ENCODE measurements at places on chromosomes 7 and 10.

DNA sequence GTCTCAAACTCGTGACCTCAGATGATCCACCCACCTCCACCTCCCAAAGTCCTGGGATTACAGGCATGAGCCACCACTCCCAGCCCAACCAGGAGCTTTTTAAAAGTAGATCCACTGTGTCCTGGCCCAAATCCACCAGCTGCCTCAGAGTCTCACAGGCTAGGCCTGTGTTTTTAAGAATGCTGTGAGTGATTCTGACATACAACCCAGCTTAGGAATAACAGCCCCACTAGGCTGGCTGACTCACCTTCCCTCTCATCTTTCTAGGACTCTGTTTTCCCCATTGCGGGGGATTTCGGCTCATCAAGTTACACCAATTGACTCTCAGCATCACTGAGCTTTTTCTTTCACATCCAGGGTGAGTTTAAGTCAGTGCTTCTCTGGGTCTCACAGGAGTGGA is 207.6 kb downstream of the SKIDA1 start:
- DNase-seq: no peak

DNA sequence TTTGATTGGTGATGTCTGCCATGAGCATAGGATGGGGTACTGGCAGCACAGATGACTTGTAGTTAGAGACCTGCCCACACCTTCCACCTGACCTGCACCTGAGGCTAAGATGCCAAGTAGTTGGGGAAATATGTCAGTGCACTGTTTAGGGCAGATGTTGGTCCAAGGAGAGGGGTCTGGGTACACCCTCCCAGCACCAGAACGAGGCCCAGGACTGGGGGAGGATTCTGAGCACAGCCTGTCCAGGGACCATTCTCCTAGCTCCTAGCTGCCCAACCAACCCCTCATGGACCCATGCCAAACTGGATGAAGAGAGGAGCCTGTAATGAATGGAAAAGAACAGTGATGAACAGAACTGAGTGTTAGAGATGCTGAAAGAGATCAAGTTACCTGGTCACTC is 28.0 kb downstream of the FRMPD2 start:
- DNase-seq: no peak

DNA sequence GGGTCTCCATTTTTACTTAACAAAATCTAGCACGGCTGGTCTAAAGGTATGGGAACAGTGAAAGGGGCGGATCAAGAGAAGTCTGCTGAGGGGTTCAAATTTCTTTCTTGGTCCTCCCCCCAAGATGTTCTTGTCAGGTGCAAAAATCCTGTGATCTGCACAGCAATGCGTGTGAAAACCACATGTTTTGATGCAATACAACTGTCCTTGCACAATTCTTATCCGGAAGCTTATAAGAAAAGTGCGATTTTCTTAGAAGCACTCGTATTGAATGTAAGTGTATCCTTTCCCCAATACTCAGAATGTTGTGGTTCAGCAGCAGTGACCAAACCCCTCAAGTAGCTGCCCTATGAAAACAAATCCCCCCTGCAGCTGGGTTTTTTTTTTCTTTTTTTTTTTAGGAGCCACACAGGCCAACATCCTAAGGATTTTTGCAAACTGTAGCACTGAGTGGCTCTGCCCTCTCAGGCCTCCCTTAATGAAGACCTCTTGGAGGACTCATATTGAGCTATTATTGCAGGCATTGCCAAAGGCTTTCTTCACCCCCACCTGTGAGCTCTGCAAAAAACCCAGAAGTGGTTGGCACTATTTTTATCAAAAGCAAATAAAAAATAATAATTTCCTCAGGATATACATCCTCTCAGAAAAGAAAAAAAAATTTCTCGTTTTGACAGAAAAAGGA is 151.9 kb upstream of the ITGB1 start:
- DNase-seq: peak; percentile 74

DNA sequence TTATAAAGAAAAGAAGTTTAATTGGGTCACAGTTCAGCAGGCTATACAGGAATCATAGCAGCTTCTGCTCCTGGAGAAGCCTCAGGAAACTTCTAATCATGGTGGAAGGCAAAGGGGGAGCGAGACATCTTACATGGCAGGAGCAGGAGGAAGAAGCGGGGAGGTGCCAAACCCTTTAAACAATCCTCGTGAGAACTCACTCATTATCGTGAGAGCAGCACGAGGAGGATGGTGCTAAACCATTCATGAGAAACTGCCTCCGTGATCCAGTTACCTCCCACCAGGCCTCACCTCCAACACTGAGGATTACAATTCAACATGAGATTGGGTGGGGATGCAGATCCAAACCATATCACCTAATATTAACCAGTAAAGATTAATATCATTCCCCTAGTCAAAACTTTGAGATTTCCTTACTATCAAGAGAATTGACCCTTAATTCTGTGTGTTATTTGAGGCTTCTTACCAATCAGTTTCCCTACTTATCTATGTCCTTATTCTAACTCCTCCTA is 1.6 kb upstream of the SMO start:
- no peak for DNase-seq

- DNase-seq: peak; percentile 40
These were observed 506.4 kb upstream of the C7orf33 start for GRCh38 chr7:148084138-148084537.

DNA sequence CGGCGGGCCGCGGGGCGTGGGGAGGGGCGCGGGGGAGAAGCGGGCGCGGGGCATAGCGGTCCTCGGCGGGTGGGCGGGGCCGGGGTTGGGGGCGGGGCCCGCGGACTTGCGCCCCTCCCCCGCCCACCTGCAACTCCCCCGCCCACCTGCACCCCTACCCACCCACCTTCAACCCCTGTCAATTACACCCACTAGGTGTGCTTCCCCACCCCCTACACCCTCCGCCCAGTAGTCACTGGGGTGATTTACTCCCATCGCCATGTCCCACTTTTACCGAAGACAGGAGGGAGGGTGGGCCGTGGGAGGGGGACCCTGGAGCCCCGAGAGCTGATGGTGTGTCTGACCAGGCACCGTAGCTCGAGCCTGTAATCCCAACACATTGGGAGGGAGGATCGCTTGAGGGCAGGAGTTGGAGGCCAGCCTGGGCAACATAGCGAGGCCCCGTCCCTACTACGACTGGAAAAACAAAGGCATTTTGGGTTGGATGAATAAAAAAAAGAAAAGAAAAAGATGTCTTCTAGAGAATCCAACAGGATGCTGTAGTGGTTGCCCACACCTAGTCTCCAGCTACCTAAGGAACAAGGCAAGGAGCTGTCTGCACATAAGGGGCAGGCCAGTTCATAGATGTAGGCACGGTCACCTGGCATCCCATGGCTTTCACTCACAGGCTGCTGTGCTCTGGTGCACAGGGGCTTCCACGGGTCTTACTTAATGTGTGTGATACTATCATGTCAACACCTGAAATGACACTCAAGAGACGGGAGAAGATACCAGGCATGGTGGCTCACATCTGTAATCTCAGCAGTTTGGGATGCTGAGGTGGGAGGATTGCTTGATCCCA is 761 bp downstream of the KCTD7 start:
- DNase-seq: peak; percentile 15

- DNase-seq: no peak
These were observed 127.0 kb downstream of the SEC23IP start for GRCh38 chr10:120019568-120019967.

DNA sequence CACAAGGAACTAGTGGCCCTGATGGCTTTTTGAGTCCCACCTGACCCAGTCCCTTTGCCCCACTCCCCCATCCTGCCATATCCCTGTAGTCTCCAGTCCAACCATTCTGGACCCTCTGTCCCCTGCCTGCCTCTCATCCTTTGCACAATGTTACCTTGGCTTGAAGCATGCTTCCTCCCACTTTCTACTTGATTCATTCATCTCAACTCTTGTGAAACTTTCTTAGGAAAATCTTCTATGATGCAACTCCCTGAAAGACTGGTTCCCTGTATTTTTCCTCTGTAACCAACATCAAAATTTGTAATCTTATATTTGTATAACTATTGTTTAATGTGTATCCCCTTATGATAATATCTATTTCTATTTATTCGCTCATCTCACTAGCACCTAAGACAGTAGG is 151.5 kb downstream of the LRRTM3 start:
- DNase-seq: no peak

- no peak for DNase-seq
These were observed 1080.9 kb downstream of the SORCS1 start for GRCh38 chr10:106083572-106083971.

- no peak for DNase-seq
These were observed 51.1 kb downstream of the COL17A1 start for GRCh38 chr10:104034401-104035193.
